ENCODE measurements at places on chromosomes 2 and 18. TPM values are rescaled to one million over a fixed set of nuclear protein-coding genes. Genes with fewer than 3 reads are reported as not detected.

HOXD11 gene
- not detected for total RNA-seq

PJVK gene
- 2.2 TPM for total RNA-seq

CNDP2 gene
- total RNA-seq = 163 TPM

GPR45 gene
- total RNA-seq = not detected

RNF152 gene
- total RNA-seq = 0.50 TPM

SALL3 gene
- total RNA-seq = not detected

ATG4B gene
- total RNA-seq = 88.3 TPM

EMILIN1 gene
- 0.64 TPM for total RNA-seq

PROM2 gene
- 0.42 TPM for total RNA-seq

MAB21L4 gene
- total RNA-seq = not detected

NAGK gene
- total RNA-seq = 83.6 TPM

UGT1A5 gene
- not detected for total RNA-seq

GRHL1 gene
- total RNA-seq = 0.27 TPM

IL36B gene
- total RNA-seq = not detected

TRABD2A gene
- total RNA-seq = 74.6 TPM

NT5C1B gene
- not detected for total RNA-seq

PID1 gene
- total RNA-seq = not detected

FSHR gene
- total RNA-seq = not detected

TMEM17 gene
- total RNA-seq = not detected

Measured in activated CD4-positive, alpha-beta T cell treated with anti-CD3 and anti-CD28 coated beads, Interleukin-2, amount 10 ng/mL, durations not matched to agents 7 days and 5 days (primary cell).